NCI-H187 (cell line): ENCODE measurements at places on chromosomes 2 and 18.

GRCh38 chr2:2638547-2639220, 307.6 kb upstream of the MYT1L start:
- DNase-seq, result no peak

DNA sequence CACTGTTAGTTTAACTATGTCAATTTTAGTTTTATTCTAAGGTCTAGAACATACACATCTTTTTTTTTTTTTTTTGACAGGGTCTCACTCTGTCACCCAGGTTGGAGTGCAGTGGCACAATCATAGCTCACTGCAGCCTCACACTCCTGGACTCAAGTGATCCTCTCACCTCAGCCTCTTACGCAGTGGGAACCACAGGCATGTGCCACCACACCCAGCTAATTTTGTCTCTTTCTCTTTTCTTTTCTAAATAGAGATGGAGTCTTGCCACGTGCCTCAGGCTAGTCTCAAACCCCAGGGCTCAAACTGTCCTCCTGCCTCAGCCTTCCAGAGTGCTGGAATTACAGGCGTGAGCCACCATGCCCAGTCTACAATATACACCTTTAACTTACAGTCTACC, 69.5 kb upstream of the CHRNA1 start:
- no peak for DNase-seq

GRCh38 chr2:202344178-202344577, 31.9 kb upstream of the BMPR2 start:
- no peak for DNase-seq

GRCh38 chr2:117771969-117772630, 42.4 kb upstream of the DDX18 start:
- DNase-seq, result no peak
